Uterus (tissue), 4 donors: ENCODE measurements at places on chromosomes 12 and 14. TPM values are rescaled to one million over a fixed set of nuclear protein-coding genes. Genes with fewer than 3 reads are reported as not detected.

GRCh38 chr12:108483213-108484059 lies 31.6 kb upstream of the FICD start:
- no peak overlapping the region for H3K4me3 ChIP-seq
- H3K36me3 ChIP-seq = no peaks in the 10 kb centered on the region
- H3K27me3 ChIP-seq = no peaks in the 10 kb centered on the region
- no peaks in the 10 kb centered on the region for H3K4me1 ChIP-seq
- no peak for DNase-seq
- H3K27ac ChIP-seq = no peak overlapping the region

The TBX3 gene
- 11.0 TPM for total RNA-seq

GRCh38 chr12:109864916-109865315 lies 15.4 kb downstream of the GLTP start:
- no peak for DNase-seq
- H3K4me1 ChIP-seq = no peaks in the 10 kb centered on the region
- no peak overlapping the region for H3K4me3 ChIP-seq
- no peak overlapping the region for H3K27ac ChIP-seq
- no peaks in the 10 kb centered on the region for H3K27me3 ChIP-seq
- H3K36me3 ChIP-seq = no peaks in the 10 kb centered on the region

The GIT2 gene
- 42.5 TPM for total RNA-seq
